ENCODE measurements at places on chromosomes 3 and 15.

DNA sequence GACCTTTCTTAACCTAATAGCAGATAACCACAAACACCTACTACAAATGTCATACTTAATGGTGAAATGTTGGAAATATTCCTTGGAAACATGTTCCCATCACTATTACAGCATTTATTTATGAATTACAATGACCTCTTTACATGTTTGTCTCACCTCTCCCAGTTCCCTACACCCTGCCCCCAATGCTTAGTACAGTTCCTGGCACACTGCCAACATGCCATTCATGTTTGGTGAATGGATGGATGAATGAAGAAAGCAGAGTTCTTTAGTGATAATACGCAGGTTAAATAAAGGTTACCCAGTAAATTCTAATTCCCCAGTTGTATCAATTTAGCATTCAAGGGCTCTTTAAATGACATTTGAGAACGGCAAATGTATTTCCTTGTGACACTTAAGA is 259.9 kb upstream of the ATP11B start:
- no peak for DNase-seq

DNA sequence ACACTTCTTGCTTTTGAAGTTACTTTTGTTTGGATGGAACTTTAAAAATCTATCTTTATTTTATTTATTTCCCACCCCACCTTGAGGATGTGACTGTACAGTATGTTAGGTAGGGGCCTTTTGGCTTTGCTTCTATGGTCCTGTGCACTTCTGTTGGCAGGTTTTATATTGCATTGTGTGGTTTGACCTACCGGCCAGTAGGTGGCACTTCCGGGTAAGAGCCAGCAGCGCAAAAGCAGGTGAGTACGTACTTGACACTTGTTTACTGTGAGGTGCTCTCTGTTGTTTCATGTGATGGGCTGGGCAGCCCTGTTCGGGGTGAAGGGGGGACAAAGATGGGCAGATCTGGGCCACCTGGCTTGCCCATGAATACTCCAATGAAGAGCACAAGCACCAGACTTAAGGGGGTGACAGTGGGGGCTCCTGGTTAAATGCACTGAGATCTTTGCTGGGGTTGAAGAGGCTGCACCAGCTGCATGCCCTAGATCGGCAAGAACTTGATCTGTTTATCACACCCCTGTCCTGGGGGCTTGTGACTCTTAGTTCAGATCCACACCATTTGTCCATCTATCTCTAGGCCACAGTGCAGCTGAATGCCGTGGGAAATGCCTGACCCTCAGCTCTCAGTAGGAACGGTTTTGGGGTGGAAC is 131.6 kb downstream of the NLGN1 start:
- no peak for DNase-seq

DNA sequence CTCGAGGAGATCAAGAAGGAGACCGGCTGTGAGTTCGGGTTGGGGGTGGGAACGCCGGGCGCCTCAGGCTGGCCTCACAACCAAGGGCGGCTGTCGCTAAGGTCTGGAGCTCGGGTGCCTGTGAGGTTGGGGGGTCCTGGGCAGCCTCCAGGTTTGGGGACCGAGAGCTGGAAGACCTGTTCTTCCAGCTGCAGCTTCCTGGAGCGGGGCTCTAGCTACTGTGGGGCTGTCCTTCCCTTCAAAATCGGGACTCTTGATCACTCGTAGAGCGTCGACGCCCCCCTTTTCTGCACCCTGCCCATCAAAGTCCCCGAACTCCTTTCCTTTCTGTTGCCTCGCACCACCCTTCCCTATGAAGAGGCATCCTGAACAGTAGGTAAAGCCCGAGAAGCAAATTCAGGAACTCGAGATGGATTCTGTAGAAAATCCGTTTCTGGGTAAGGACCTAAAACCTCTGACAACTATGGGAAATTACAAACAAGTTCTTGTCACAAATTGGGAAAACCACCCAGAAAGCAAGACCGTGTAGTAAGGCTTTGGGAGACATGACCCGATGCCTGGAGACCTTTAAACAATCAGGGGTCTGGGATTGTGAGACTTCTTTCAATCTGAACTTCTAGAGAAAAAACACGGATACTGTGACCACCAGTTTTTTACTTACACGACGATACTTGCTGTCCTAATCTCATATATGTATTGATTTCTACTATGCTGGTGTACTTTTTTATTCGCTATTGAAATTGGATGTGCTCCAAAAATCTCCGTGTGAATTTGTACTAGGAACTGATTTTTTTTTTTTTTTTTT is 556 bp downstream of the CHP1 start:
- DNase-seq = no peak

GRCh38 chr3:13581485-13582365 is 32.8 kb downstream of the FBLN2 start:
- DNase-seq = no peak

DNA sequence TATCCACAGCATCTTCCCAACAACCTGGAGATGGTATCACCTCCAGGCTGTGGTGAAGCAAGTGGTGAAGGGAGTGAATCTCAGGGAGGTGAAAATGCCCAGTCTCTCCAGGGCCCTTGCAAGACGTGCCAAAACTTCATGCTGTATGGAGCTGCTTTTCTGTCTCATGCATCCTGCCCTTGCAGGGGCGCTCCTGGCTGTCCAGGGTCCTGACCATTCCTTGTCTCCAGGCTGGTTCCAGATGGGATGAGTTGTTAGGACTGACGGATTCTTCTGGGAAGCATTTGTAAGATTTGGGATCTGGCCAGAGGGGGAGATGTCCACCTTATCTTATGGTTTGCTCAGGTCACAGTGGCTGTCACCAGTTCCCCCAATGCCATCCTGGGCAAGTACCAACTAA is 15.8 kb downstream of the TGM4 start:
- no peak for DNase-seq

DNA sequence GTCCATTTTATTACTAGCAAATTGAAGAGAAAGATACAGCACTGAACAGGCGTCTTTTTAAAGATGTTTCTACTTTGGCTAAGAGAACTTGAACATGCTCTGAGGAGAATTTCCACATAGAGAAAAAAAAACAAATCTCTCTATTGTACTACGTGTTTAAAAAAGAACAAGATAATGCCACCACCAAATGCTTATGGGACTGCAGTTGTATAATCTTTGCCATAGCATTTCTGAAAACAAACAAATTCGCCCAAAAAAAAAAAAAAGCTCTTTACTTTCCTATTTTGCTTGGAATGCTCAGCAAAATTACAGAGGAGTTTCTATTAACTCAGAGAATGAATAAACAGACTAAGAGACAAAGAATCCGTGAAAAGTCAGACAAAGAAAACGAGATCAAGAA is 114.2 kb downstream of the CNTN3 start:
- no peak for DNase-seq

GRCh38 chr3:121295452-121295851 is 250.3 kb downstream of the POLQ start:
- no peak for DNase-seq

DNA sequence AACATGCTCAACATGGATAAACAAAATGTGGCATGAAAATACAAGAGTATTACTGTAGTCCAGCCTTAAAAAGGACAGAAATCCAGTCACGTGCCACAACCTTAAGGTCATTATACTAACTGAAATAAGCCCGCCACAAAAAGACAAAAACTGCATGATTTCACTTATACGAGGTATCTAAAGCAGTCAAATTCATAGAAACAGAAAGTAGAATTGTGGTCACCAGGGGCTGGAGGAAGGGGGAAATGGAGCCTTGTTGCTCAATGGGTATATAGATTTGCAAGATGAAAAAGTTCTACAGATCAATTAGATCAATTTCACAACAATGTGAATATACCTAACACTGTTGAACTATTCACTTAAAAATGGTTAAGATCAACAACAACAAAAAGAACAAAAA is 7.4 kb downstream of the GLB1 start:
- DNase-seq = no peak

GRCh38 chr3:147795418-147795817 is 386.3 kb downstream of the ZIC1 start:
- DNase-seq = no peak

DNA sequence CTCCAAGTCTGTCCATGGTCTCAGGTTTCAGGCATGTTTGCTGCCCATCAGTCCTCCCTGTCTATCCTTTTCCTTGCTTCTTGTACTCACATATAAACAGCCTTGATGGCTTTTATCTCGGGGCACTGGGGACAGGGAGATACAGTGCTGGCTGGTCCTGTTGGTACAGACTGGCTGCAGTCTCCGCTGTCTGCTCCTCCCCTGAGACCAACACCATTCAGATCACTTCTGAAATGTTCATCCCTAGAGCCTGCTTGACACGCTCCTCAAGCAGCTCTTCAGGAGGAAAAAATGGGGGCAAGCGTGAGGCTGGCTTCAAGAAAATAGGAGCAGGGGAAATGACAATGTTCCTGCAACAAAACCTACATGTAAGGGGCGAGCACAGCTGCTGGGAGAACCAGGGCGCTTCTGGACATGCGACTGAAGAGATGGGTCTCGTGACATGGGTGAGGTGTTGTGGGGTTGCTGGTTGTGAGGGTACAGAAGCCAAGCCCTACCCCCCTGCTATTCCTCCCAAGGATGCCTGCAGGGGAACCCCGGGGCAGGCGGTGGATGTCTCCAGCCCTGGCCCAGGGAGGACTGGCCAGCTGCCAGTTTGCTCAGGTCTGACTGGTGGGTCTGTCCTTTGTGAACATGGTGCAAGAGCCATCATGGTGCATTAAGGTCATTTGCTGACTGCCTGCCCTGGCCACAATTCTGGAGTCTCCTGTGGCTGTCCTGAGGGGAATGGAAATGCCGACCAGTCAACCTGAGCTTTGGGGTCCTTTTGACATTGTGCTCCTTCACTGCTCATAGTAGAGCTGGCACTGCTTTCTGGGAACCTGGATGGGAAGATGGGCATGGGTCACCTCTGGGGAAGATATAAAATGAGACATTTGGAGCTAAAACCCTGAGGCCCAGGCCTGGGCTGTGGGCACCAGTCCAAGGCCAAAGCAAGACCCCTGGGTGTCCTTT is 40.1 kb downstream of the KY start:
- DNase-seq = no peak

DNA sequence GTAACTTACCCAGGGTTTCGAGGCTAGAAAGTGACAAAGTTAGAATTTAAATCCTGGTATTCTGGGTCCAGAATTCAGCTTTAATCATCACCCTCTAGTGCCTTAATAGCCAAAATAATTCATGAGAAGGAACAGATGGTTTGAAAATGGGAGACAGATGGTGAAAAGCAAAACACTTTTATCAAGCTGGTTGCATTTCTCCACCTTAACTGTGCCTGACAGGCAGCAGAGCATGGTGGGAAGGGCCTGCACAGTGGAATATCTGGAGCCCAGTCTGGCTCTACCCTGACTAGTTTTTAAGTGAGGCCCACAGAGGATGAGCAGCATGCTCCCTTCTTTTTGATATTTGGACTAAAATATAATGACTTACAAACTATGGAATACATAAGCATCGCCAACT is 35.6 kb upstream of the RASGRP1 start:
- no peak for DNase-seq

- DNase-seq = no peak
Measured at GRCh38 chr15:100143378-100143777, 198.4 kb downstream of the ADAMTS17 start.

DNA sequence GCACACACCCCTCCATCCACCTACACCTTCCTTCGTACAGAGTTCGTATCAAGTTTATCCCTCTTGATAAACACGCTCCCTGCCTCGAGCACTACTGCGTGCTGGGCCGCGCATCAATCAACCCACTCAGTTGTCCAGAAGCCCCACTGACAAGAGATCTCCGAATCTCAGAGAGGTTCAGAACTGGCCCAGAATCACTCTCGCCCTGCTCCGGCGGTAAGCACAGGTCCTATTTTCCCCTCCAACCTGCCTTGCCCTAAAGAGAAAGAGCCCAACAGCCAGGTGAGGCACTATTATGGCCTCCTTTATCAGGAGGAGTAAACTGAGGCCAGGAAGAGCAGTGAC is 494 bp upstream of the NISCH start:
- DNase-seq = no peak

DNA sequence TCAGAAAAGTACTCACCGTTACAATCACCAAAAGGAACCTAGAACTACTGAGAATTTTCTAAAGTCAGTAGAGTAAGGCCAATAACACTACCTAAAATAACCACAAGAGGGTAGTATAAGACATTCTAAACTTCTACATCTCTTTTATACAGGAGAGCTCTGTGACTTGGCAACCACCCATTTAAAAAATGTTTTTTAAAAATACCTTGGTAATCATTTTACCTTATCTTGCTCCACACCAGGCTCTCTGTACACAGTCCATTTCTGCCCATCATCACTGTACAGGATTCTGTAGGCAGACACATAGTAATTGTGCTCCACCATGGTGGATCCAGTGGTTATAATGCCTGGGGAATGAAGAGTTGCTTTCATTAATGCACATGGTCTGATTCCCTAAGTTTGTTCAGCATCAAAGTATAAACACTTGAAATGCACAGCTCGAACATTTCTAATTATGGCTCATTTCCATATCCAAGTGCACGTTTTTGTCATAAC is 54.5 kb downstream of the ST3GAL6 start:
- no peak for DNase-seq

DNA sequence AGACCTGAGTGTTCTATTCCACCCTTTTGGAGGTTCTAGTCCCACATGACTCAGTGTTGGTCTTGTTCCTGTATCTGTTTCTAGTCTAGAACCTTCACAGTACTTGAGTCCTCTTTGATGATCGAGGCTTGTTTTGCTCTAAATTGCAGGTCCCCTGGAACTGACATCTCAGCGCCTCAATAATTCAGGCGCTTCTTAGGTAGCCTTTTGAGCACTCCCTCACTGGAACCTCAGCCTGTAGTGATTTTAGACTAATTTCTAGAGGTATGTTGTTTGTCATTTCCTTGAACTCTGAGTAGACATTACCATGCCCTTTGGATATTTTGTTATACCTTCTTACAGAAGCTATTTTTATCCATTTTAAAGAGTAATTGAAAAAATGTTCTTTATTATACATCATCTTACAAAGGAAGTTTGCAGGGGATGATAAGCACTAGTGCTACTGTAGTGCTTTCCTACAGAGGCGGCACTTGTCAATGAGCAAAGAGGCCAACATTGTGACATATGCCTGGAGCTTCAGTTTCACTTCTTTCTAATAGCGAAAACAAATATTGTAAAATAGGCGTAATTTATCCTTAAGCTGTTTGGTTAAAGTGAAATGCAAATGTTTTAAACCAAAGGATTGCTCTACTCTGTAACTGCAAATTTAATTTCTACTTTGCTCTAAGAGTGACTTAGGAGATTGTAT is 75.7 kb downstream of the EFL1 start:
- no peak for DNase-seq

GRCh38 chr3:63753567-63753966 is 65.5 kb upstream of the C3orf49 start:
- no peak for DNase-seq

- no peak for DNase-seq
Measured at GRCh38 chr15:88631464-88632028, 7.3 kb upstream of the ISG20 start.

DNA sequence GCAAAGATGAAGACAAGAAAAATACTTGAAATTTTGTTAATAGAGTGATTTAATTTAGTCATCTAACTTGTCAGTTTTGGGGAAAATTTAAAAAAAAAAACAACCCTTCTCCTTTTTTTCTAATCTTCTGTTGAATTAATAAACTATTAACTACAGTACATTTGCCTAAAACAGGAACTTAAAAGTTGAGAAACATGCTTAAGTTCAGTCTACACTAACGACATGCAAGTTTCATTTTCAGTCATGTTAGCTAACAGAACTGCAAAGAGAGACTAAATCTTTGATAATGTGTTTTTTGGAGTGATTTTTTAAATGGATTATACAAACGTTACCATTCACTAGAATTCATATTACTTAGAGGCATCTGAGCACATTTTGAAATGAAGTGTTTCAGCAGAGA is 71.9 kb upstream of the MBNL1 start:
- DNase-seq = no peak

GRCh38 chr3:53200501-53201498 is 39.8 kb downstream of the PRKCD start:
- no peak for DNase-seq
